Hematopoietic multipotent progenitor cell (in vitro differentiated cells): ENCODE measurements at places on chromosomes 7 and 10. TPM values are rescaled to one million over a fixed set of nuclear protein-coding genes. Genes with fewer than 3 reads are reported as not detected.

- no peak for DNase-seq
These were observed 353.0 kb downstream of the ANKRD30A start for GRCh38 chr10:37478381-37478780.

C7orf57 gene
- 0.27 TPM for total RNA-seq

DNA sequence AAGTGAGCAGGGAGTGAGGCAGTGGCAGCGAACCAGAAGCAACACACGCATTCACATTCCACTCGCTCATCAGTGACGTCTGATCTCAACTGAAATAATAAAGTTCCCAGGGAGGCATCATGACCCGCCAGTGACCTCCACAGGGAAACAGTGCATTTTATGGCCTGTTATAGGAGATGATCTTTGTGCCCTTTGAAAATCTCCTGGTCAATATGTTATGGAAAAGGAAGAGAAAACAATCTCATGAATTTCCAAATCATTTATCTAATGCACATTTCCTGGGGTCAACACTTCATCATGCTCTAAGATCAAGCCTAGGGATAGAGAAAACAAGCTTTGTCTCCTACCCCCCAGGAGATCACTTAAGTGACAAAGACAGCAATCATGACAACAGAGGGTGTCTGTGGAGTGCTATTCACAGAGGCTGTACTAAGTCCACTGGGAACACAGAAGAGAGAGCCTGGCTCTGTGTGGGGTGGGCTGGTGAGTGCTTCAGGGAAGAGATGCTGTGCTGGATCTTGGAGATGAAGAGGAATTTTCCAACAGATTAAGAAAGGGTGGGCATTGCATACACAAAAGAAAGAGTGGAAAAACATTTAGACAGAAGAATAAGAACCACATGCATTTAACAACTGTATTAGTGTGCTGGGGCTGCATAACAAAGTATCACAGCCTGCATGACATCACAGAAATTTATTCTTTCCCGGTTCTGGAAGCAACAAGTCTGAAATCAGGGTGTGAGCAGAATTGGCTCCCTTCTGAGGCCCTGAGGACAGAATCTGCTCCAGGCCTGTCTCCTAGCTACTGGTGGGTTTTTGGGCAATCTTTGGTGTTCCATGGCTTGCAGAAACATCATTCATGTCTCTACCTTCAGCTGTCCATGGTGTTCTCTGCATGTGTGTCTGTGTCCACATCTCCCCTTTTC lies 613.9 kb upstream of the IGFBP3 start:
- DNase-seq = no peak

VAX1 gene
- total RNA-seq = under 0.01 TPM

GRCh38 chr10:11135709-11136108 lies 118.0 kb downstream of the CELF2 start:
- no peak for DNase-seq

NYAP1 gene
- total RNA-seq = under 0.01 TPM

DNA sequence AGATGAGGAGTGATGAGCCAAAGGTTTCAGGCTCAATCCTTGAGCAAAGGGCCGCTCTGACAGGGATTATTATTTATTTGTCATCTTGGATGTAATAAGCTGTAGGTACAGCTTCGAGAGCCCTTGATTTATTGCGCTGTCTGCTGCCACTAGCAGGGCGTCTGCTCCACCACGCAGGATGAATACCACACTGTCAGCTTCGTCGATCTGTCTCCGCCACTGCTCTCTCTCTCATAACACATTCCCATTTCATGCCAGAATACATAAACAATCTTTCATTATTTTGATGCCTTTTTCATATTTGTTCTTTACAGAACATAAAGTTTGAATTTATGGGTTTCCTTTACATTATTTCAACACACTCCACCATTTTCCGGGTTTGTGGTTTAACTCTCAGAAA lies 276.6 kb downstream of the LRMDA start:
- no peak for DNase-seq
